ENCODE measurements at places on chromosomes 2 and 18.

GRCh38 chr2:1664076-1664605 lies 80.2 kb downstream of the PXDN start:
- DNase-seq = no peak

DNA sequence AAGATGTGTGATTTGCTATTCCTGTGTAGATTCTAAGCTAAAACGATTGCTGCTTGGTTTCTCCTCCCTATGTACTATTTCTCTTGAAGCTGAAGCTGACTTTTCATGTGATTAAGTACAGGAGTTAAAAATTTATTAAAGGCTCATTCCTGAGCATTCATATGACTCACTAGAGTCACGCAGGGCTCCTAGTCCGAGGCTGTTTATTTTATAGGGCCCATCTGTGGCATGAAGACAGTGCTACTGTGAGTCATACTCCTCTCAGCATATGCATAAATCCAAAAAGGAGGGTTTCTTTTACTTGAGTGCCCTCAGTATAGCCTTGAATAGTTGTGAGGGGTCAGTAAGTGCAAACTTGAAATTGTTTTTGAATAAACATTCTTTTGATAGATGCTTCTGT lies 378.8 kb downstream of the PTPRM start:
- DNase-seq = peak; percentile 66

- DNase-seq = no peak
Observed at GRCh38 chr18:55427951-55428350, 160.0 kb downstream of the TCF4 start.

GRCh38 chr2:132642415-132642814 lies 27.6 kb downstream of the LYPD1 start:
- no peak for DNase-seq

DNA sequence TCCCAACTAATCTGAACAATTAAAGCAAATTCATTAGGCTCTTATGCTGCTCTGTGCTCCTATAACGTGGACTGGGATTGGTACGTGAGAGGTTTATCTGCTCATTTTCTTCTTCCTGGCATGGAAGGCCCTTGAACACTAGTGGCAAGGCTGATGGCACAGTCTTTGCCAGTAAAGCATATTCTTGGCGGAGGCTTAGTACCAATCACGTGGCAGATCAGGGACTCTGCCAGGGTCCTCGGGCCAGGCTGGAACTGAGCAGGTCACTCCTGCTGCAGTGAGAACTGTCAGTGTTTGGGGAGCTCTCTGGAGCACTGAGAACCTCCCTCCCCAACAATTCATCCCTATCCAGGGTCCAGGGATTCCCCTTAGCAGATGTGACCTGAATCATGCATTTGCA lies 3.7 kb upstream of the ALPK2 start:
- no peak for DNase-seq

GRCh38 chr2:203195331-203196036 lies 43.3 kb upstream of the CYP20A1 start:
- no peak for DNase-seq

GRCh38 chr2:76197842-76198448 lies 487.2 kb upstream of the GCFC2 start:
- DNase-seq = peak; percentile 69

DNA sequence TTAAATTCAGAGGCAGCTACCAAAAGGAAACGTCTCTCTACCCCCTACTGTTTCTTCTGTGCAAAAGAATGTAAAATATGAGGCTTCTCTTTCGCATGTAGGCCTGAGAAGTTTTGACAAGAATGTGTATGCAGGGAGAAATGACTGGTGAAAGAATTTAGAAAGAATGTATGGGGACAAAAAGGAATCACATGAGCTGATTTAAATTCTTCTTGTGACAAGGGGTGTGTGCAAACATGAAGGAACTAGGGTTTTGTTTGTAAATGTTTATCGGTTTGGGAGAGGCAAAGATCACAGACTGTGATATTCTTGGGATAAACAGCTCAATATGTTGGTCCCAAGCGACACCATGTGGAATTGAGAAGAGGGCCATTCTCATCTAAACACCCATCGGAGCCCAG lies 345.2 kb upstream of the VRK2 start:
- DNase-seq = no peak

GRCh38 chr2:198004921-198005829 lies 200.8 kb downstream of the PLCL1 start:
- no peak for DNase-seq

- no peak for DNase-seq
Observed at GRCh38 chr2:150876251-150876950, 385.3 kb downstream of the RBM43 start.

- DNase-seq = peak; percentile 65
Observed at GRCh38 chr2:109208071-109208950, 79.3 kb downstream of the SH3RF3 start.

DNA sequence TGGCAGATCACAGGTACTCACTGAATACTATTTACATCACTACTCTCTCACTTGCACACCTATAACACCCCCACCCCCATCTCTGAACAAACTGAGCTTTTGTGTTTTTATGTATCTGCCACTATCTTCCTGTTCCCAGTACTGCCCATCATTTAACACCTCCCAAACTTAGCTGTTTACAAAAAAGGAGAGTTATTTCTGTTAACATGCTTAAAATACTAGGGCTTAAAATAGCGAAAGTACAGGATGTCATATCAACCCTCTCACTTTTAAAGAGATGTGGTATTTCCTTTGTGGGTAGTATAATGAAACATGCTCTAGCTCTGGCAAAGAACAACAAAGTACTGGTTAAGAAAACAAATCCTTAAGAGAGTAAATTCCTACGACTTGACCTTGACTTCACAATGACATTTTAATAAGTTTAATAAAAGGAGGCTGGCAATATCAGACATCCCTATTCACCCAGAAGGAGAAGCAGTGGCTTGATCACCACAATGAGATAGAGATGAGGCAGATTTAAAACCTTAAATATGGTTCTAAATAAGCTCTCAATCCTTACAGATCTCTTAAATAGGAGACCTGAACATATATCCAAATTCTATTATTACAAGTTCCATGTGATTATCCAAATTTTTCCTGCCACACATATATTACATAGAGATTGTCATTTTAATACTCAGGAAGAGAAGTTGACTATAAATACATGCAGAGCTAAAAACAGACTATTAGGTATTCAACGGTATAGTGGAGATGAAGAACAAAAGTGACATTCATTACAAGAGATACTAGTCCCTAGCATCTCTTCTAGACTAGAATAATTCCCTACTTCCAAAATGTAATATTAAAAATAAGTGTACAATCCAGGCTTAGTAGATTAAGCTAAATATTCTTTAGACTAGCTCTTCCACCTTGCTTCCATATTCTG lies 36.9 kb downstream of the TRAK2 start:
- no peak for DNase-seq

- peak; percentile 22 for DNase-seq
Observed at GRCh38 chr2:66495788-66496640, 61.1 kb downstream of the MEIS1 start.

Data from HS-5 (cell line).